ENCODE measurements at places on chromosomes 5 and 9. TPM values are rescaled to one million over a fixed set of nuclear protein-coding genes. Genes with fewer than 3 reads are reported as not detected.

The AQP3 gene
- polyA plus RNA-seq = 12.2 TPM

DNA sequence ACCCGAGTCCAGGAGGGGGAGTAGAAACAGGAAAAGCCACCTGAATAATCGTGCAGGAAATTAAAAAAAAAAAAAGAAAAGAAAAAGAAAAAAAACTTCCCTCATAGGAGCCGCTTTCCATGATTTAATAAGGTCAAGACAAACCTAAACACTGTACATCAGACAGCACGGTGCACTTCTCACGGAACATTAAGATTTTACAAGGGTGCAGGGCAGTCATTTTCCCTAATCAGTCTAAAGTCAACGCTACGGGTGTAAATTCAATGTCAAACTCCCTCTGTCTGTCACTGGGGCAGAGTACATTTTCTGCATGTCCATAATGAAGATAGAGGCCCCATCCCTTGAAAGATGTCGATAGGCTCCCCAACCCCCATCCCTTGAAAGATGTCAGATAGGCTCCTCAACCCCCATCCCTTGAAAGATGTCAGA, 139.7 kb downstream of the TSSK1B start:
- no peak for DNase-seq

The PLK2 gene
- 9.6 TPM for polyA plus RNA-seq

- no peak for DNase-seq
Observed at GRCh38 chr9:86062845-86063693, 36.3 kb downstream of the GOLM1 start.

The NFIL3 gene
- polyA plus RNA-seq = 53.3 TPM

DNA sequence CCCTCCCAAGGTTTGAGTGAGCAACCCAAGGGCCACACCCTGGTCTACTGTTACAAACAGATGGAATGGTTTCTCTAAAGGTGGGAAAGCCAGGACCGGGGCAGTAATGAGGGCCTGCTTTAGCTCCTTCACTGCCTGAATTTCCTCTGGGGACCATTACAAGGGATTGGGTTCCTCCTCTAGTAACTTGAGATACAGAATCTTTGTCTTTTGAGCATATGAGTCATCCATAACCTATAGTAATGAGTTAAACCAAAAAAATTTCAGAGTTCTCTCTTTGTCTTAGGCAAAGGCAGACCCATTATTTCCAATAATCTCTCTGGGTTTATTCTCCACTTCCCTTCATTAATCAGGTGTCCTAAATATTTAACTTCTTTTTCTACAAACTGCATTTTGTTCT, 618.8 kb downstream of the HINT1 start:
- no peak for DNase-seq

The PCDHA11 gene
- not detected for polyA plus RNA-seq

The FOXD4L6 gene
- polyA plus RNA-seq = 0.13 TPM

DNA sequence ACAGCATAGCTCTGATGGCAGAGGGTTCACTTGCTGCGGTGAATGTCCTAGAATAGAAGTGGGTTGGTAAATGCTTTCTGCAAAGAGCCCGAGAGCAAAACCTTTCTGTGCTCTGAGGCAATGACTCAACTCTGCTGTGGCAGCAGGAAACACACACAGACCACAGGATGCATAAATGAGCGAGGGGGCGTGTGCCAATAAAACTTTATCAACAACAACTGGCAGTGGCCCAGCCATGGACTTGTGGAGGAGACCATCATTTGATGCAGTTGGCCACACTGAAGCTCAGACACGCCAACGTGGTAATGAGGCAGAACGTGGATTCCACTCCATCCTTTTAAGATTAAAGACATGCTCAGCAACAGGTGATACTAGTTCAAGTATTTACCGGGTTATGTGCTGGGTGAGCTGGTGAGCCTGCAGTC, 6.8 kb downstream of the MRPL36 start:
- no peak for DNase-seq

DNA sequence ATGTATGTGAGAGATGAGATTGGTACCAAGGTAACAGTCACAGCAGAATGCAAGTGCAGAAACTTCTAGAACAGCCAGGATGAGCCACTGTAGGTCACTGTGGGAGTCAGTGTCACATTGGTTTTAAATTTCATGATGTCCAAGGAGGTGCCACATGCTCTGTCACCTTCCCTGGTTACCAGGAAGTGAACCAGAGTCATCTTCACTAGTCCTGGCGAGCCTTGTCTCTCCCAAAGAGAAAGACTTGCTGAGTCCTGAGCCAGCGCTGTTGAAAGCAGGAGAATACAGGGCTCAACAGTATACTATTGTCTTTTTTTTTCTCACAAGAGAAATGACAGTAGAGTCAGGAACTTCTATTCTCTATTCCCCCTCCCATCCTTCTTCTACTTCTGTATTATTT, 615.5 kb downstream of the RAB3C start:
- no peak for DNase-seq

GRCh38 chr5:169248996-169249395, 51.9 kb downstream of the SLIT3 start:
- no peak for DNase-seq
